Hair follicle dermal papilla cell (primary cell): ENCODE measurements at places on chromosomes 1 and 21. TPM values are rescaled to one million over a fixed set of nuclear protein-coding genes. Genes with fewer than 3 reads are reported as not detected.

Gene ASTN1
- total RNA-seq = 0.16 and 0.24 TPM in 2 replicates

Gene TSPAN2
- 0.49 TPM in 1 of 2 replicates, not detected in the other for total RNA-seq

Gene RPE65
- not detected in 2 replicates for total RNA-seq

Gene FAM72C
- 0.24 and 0.32 TPM in 2 replicates for total RNA-seq

Gene C1orf56
- 3.6 and 5.0 TPM in 2 replicates for total RNA-seq

Gene ZFP69
- 4.1 and 4.4 TPM in 2 replicates for total RNA-seq

Gene ACTN2
- total RNA-seq = 0.65 TPM in 1 of 2 replicates, not detected in the other

Gene FAM229A
- 1.2 and 2.4 TPM in 2 replicates for total RNA-seq

Gene SIM2
- 0.24 and 7.3 TPM in 2 replicates for total RNA-seq
